ENCODE measurements at places on chromosomes 6 and 20.

DNA sequence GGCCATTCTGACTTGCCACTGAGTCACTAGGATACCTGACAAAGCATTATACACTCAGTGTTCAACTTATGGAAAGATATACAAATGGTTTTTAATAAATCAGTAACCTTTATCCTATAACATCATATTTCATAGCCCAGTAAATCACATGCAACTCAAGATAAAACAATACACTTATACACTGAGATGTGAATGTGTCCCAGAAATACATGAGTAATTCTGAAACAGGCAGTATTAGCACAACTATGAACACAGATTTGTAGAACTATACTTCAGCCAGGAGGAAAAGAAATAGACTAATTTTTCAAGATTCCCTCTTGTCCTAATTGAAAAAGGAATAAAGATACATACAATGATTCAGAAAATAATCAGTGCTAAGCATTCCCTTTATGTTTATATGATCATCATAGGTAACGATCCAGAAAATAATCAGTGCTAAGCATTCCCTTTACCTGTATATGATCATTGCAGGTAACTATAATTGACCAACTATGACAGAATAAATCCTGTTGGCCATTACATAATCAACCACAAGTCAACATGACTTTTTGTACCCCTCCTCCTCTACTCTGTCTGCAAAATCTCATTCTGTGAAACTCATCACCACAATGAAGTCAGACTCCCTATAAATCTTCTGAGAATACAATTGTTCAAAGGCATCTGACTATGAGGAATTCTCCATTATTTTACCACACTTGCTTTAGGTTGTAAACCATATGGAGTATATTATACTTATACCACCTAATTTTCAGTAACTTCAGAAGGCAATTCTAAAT is 30.3 kb downstream of the HACE1 start:
- no peak overlapping the region for H3K27ac ChIP-seq
- no peak overlapping the region for H3K4me3 ChIP-seq
- no peak for DNase-seq
- H3K36me3 ChIP-seq: no peaks in the 10 kb centered on the region
- no peaks in the 10 kb centered on the region for H3K27me3 ChIP-seq

- no peaks in the 10 kb centered on the region for H3K27me3 ChIP-seq
- H3K4me3 ChIP-seq: no peak overlapping the region
- H3K27ac ChIP-seq: no peak overlapping the region
Measured at GRCh38 chr6:26086211-26086610, 1.0 kb upstream of the HFE start.

DNA sequence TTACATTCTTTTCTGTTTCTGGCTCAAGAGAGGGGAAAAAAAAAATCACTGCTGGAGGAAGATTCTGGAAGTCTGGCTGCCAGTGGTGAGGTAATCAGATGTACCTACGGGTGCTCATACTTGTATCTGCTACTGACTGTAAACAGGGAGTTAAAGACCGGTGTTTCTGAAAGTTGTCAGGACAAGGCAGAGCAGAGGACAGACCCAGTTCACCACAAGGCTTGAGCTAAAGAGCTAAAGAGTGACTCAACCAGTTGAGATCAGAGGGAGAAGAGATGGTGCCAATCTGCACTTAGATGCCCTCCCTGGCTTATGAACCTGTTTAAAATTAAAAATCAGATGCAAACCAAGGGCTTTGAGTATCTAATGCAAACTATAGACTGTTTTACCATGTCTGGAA is 55.4 kb downstream of the CEP162 start:
- H3K4me1 ChIP-seq: peaks cover 14% of the 10 kb centered on the region
- H3K27me3 ChIP-seq: no peaks in the 10 kb centered on the region
- H3K36me3 ChIP-seq: no peaks in the 10 kb centered on the region

DNA sequence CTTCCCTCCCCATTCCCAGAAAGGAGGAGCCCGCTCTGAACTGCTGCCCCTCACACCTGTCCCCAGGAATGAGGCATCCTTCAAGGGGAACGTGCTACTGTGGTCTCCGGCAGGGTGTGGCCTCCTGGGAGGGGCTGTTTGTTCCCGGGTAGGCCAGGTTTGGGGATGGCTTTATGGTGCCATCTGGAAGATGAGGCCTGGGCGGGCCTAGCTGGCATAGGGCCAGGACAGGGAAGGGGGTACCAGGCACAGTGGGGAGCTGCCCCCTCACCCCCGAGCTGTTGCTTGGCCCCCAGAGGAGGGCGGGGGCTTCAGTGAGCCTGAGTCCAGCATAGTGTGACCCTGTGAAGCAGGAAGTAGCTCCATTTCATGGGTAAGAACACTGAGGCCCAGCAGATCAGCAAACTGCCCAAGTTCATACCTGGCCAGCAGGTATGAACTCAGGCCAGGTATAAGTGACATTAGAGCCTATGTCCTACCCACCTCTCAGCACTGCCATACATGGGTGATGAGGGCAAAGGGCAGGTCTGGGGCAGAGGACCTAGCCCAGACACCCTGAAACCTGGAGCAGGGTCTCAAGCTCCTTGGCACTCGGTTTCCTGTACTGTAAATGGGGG is 17.5 kb upstream of the SPDEF start:
- no peaks in the 10 kb centered on the region for H3K36me3 ChIP-seq
- no peak overlapping the region for H3K27ac ChIP-seq
- no peak for DNase-seq
- no peaks in the 10 kb centered on the region for H3K27me3 ChIP-seq

- no peaks in the 10 kb centered on the region for H3K27me3 ChIP-seq
- H3K36me3 ChIP-seq: no peaks in the 10 kb centered on the region
Measured at GRCh38 chr20:36060676-36061075, 92.3 kb downstream of the CNBD2 start.

- H3K27me3 ChIP-seq: peaks cover 100% of the 10 kb centered on the region
- H3K27ac ChIP-seq: no peak overlapping the region
- H3K36me3 ChIP-seq: no peaks in the 10 kb centered on the region
- H3K4me3 ChIP-seq: no peak overlapping the region
Measured at GRCh38 chr20:2749951-2750490, 50.4 kb downstream of the CPXM1 start.

- H3K4me1 ChIP-seq: peaks cover 3% of the 10 kb centered on the region
- peaks cover 3% of the 10 kb centered on the region for H3K27me3 ChIP-seq
- H3K27ac ChIP-seq: no peak overlapping the region
- DNase-seq: no peak
- H3K4me3 ChIP-seq: no peak overlapping the region
Measured at GRCh38 chr20:63382551-63383300, 21.6 kb upstream of the CHRNA4 start.

GRCh38 chr6:150307520-150307919 is 61.3 kb upstream of the IYD start:
- no peak overlapping the region for H3K4me3 ChIP-seq
- H3K27ac ChIP-seq: no peak overlapping the region
- DNase-seq: no peak
- no peaks in the 10 kb centered on the region for H3K4me1 ChIP-seq

- DNase-seq: no peak
- no peaks in the 10 kb centered on the region for H3K27me3 ChIP-seq
- no peak overlapping the region for H3K4me3 ChIP-seq
- H3K27ac ChIP-seq: no peak overlapping the region
Measured at GRCh38 chr6:80696268-80696667, 589.8 kb downstream of the BCKDHB start.

DNA sequence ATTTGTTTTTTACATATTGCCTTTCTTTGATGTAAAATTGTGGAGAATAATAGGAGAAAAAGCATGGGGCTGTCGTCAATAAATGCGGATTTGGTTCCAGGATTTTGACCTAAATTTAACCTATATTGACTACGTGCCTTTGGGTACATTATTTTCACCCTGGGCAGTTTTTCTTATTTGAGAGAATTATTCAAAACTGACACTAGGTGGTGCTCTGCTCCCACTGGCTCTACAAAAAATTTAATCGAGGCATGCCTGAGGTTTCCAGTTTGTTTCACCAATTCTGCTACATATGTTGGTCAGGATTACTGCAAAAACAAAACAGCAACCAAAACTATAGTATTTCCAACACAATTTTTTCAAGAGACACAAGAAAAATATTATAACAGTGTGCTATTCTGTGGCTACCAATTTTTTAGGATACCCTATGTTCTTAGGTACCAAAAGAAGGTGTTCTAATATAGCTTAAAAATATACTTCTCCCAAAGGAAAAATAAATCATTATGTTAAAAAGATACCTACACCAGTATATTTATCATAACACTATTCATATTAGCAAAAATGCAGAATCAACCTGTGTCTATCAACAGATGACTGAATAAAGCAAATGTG is 48.6 kb upstream of the FABP7 start:
- no peaks in the 10 kb centered on the region for H3K27me3 ChIP-seq
- DNase-seq: peak; percentile 45
- H3K36me3 ChIP-seq: no peaks in the 10 kb centered on the region
- no peak overlapping the region for H3K4me3 ChIP-seq

- H3K27ac ChIP-seq: no peak overlapping the region
- DNase-seq: no peak
- H3K4me1 ChIP-seq: no peaks in the 10 kb centered on the region
- no peaks in the 10 kb centered on the region for H3K27me3 ChIP-seq
Measured at GRCh38 chr6:130202782-130203181, 20.0 kb downstream of the SAMD3 start.
